SW480 (cell line): ENCODE measurements at places on chromosomes 7 and 10.

- no peak for DNase-seq
Measured at GRCh38 chr10:7408291-7409044, 2.4 kb downstream of the SFMBT2 start.

- DNase-seq, result no peak
Measured at GRCh38 chr7:424961-425793, 94.5 kb downstream of the PDGFA start.

DNA sequence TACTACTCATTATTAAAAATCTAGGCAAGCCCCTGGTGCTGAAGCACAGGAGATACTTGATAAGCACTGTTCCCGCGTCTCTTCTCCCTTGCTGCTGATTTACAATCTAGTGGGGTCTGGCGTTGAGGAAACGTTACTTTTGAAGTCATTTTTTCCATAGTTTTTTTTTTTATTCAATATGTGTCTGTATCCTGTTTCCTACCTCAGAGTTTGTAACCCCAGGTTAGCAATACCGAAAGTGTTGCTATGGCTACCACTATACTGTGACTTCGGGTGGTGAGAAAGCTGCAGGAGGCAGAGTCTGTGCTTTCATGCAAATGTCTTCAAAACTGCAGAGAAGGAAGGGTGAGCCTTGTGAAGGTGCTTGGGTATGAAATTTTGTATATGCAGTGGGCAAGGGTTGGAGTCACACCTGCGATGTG is 458.8 kb upstream of the GHITM start:
- DNase-seq, result no peak

- no peak for DNase-seq
Measured at GRCh38 chr7:70132852-70133690, 534.8 kb downstream of the AUTS2 start.

DNA sequence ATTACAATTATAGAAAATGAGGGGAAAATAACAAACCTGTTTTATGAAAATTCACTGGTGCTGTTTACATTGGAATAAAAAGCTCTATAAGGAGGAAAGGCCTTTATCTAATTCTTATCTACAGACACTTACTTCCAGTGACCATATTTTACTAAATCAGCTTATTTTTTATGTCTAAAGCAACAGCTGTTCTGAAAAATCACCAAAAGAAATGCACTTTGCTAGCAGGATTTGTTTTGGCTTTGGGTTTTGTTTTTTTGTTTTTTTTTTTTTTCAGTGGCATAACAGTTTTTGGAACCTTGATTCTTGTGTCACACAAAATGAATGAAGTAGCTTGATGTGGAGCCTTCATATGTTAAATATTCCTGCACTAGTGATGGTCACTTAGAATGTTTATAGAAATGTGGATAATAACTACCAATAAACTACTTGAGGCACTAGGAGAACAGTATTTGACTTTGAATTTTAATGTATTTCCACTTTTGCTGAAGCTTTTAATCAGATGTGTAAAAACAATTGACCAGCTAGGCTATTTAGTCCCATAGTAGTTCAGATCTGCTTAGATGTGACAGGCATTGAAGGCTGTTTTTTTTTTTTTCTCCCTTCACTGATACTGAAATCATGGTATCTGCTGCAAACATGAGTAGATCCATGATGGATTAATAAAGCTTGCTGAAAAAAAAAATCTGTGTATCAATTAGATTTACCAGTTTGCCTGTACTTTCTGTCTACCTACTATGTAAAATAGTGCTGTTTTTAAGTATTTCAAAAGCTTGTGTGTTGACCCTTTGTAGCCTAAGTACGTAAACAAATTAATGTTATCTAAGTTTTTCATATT is 2.8 kb downstream of the ARL4A start:
- no peak for DNase-seq

GRCh38 chr7:147332988-147333387 is 1216.4 kb downstream of the CNTNAP2 start:
- DNase-seq, result no peak

- DNase-seq, result no peak
Measured at GRCh38 chr10:44635176-44635575, 250.3 kb upstream of the CXCL12 start.

DNA sequence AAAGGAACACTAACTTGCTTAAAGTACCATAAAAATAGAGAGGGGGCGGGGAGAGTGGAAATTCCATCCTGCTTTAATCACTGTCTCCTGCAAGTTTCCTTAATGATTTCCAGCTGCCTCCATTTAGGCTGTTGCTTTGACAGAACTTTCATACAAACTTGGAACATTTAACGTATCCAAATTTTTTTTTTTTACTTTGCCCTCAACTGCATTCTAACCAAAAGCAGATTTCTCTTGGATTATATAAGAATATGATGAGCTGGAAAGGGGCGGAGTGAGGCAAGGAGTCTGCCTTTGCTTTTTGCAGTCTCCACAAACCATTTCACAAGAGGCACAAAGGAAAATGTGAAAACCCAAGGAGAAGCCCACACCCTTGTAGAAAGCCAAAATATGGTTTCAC is 46.6 kb upstream of the COL1A2 start:
- DNase-seq, result no peak

DNA sequence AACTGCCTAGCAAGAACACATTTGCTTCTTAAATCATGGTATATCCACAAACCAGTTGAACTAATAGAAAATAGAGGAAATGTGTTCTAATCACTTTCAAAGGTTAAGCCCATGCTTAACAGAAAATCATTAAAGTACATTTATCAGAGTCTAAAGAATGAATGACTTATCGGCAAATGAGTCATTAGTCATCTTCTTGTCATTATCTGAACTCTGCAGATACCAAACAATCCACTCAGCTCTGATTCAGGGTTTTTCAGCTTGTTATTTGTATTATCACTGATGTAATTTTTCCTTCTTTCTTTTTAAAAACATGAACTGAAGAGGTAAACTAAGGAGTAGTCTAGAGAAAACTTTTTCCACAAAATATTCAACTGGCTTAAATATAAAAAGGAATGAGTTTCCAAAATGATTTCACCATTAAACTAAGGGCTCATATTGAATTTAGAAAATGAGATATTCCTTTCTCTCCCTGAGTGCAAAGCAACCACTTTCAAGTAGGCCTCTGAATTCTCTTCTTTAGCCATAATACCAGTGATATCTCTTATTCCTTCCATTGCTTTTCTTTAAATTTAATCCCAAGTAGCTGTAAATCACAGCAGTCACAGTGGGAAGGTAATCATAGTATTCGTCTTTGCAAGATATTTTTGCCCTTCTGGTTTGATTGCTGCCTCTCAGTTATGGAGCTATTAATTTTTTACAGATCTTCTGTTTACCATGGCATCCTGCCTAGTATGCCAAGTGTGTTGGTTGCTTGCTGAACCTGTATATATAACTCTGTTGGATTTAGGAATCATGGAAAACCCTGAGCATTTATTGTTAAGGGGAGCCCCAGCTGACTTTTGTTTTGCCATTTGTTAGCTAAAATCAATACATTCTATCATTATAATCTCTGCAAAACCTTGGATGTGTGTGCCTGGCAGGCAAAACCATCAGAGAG is 125.1 kb downstream of the THSD7A start:
- no peak for DNase-seq
